Nucleus accumbens (tissue), 56 donors: ENCODE measurements at places on chromosomes 7 and 10.

- no peak for DNase-seq
Observed at GRCh38 chr10:104923501-104923900, 282.4 kb downstream of the SORCS3 start.

DNA sequence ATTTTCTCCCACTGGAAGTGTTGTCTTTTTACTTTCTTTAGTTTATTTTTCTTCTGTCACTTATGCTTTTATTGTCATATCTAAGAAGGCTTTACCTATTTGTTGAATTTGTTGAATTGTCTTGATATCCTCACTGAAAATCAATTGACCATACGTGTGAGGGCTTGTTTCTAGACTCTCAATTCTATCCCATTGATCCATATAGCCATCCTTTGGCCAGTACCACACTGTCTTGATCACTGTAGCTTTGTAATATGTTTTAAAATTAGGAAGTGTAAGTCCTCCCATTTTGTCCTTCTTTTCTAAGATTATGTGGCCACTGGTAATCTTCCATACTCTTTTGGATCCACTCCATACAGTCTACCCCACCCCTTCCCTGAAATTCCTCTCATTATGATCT, 25.5 kb upstream of the MNX1 start:
- no peak for DNase-seq

DNA sequence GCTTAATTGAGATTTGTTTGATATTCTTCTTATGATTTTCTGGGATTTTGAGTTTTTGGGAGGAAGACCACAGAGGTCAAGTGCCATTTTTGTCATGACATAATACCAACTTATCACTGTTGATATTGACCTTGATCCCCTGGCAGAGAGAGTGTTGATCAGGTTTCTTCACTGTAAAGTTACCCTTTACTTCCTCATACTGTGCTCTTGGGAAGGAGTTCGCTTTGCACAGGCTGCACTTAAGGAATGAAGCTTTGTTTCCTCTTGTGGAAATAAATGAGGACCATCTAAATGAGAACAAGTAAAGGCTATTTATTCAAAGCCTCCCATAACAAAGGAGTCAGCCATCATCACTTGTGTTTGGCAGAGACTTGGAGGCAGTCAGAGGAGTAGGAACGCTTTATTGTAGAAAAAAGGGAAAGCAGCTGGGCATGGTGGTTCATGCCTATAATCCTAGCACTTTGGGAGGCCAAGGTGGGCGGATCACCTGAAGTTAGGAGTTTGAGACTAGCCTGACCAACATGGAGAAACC, 16.1 kb downstream of the ST7 start:
- DNase-seq = no peak

GRCh38 chr10:13049774-13050420, 48.4 kb upstream of the CCDC3 start:
- no peak for DNase-seq

DNA sequence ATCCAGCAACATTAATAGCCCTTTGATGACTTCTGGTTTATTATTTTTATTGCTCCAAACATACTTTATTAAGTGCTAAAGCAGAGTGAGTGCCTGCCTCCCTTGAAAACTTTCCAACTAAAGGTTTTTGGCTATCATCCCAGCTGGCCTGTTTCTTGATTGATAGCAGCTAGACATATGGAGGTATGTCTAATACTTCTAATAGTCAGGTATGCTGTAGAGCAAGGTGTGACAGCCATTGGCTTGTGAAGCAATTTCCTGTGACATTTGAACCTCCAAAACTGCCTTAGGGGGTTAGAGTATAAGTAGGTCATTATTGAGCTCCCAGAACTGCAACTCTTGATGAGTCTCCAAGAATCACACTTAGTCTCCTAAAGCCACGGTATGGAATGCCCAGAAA, 55.8 kb downstream of the LOXL4 start:
- DNase-seq = no peak

GRCh38 chr7:82685214-82685613, 241.6 kb upstream of the CACNA2D1 start:
- DNase-seq = no peak

GRCh38 chr7:41544241-41544640, 158.6 kb downstream of the INHBA start:
- DNase-seq = no peak

DNA sequence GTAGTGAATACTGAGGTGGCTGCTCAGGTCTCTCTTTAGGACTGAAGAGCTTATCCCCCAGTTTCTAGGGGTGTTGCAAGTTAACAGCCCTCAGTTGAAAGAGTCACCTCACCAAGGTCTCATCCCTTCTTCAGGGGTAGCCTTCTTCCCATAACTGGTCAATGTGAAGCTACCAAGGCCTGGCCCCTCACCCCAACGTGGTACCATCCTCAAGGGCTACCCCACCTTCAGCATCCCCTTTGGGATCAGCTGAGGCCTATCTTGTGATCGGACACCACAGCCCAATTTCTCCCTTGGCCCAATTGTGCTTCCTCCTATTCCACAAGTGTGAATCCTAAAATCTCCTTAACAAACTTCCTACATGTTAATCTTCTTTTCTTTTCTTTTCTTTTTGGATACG, 289.5 kb upstream of the MKLN1 start:
- DNase-seq = no peak

DNA sequence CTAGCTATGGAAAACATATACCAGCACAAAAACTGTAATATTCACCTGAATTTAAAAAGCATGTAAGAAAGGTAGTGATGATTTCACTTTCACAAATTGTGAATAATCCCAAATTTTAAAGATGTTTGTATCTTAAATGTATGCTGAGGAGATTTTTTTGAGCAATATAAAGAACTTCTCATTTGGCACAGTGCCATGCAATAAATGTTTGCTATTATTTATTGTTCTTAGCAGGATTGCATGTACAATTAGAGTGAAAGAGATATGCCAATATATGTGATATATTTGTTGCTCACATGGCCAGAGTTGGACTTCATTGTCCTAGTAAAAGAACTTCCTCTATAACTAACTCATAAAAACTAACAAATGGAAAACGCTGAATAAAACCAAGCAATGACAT, 895.1 kb upstream of the KCND2 start:
- DNase-seq = no peak

DNA sequence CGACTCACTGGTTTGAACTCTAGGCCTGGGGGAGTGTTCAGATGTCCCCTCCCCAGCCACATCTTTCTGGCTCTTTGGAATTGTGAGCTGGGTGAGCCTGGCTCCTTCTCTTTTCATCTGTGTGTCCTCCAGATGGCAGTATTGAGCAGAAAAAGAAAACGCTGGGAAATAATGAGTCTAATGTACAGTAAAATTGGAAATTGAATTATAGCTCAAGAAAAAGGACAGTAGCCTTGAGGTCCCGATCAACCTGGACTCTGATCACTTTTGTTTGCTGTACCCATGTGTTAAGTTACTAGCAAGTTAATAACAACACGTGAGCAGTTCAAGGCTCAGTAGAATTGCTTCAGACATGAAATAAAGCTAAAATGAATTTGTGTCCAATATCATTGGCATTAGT, 77.9 kb downstream of the SNX10 start:
- no peak for DNase-seq

DNA sequence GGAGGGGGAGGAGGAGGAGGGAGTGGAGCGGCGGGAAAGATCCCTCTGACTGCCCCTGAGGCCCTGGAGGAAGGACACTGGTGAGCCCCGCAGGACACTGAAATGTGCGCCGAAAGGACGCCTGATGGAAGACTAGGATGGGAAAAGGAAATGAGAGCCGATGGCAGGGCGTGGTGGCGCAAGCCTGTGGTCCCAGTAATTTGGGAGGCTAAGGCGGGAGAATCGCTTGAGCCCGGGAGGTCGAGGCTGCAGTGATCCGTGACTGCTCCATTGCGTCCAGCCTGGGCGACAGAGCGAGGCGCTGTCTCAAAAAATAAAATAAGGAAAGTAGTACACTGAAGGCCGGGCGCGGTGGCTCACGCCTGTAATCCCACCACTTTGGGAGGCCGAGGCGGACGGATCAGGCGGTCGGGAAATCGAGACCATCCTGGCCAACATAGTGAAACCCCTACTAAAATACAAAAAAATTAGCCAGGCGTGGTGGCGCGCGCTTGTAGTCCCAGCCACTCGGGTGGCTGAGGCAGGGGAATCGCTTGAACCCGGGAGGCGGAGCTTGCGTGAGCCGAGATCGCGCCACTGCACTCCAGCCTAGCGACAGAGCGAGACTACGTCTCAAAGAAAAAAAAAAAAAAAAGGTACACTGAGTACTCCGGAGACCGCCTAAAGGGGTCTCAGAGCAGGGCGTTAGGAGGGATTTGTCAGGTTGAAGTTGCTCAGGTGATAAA, 561 bp upstream of the HNRNPF start:
- DNase-seq = no peak

GRCh38 chr10:123100030-123100762, 35.6 kb upstream of the HMX3 start:
- DNase-seq = no peak

- DNase-seq = no peak
Observed at GRCh38 chr7:1852517-1853430, 182.7 kb downstream of the ELFN1 start.

- DNase-seq = no peak
Observed at GRCh38 chr10:84088626-84089025, 50.7 kb upstream of the GHITM start.

DNA sequence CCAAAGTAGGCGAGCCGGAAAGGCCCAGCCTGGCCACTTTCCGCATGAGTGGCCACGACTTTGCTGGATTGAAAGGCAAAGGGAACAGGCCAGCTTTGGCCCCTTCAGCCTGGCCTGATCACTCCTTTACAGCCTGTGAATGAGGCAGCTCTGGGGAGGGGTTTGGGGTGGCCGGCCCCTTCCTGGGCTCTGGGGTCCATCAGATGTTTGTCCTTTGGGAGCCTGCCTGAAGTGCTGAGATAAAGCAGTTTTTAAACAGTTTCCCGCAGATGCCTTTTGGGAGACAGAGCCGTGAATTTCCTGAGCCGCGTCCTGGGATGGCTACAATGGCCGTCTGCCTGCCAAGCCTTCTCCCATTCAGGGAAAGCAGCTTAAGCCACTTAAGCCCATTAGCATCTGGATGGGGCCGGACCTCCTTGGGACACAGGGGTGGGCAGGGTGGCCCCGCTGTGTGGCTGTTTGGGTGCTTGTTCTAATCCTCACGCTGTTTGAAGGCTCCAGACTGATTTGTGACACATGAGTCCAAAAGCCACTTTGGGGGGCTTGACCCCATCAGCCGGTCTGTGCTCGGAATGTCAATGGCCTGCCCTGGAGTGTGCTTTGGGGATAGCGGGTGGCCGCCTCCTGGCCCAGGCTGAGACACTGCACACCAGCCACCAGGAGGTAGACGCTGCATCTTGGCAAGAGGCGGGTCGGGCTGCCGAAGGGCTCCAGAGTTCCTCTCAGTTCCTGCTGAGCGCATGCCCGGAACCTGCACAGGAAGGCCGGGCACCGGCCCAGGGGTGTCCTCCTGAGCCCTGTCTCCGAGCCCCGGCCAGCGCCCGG, 38.9 kb downstream of the NKX6-2 start:
- no peak for DNase-seq

GRCh38 chr10:92244796-92245195, 46.1 kb downstream of the CPEB3 start:
- DNase-seq = no peak

DNA sequence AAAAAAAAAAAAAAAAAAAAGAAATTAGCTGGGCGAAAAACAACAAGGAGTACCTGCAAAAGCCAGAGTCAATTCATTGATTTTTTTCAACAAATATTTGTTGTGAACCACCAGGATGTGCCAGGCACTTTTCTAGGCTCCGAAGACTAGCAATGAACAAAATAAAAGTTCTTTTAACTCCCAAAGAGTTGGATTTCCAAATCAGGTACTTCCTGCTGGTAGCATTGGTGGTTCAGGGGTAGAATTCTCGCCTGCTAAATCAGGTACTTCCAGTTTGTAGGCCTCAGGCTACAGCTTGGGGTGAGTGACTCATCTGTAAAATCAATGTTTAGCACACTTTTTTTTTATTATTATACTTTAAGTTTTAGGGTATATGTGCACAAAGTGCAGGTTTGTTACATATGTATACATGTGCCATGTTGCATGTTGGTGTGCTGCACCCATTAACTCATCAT, 10.9 kb downstream of the PPA1 start:
- no peak for DNase-seq

GRCh38 chr7:106346678-106347217, 62.0 kb upstream of the NAMPT start:
- DNase-seq = no peak

DNA sequence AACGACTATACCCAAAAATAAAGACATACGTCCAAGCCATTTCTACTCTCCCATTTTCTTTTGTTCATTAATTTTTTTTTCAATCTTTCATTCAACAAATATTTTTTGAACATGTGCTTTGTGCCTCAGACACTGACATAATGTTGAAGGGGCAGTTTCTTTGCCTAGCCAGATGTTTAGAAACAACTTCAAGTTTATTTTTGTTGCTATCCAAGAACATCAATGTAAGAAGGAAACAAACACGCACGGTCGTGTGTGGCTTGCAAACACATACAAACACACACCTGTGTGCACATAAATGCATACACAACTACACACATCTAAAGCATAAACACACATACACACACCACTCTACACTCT, 39.9 kb downstream of the BTBD16 start:
- DNase-seq = no peak

- DNase-seq = no peak
Observed at GRCh38 chr10:105973902-105974301, 1190.6 kb downstream of the SORCS1 start.

DNA sequence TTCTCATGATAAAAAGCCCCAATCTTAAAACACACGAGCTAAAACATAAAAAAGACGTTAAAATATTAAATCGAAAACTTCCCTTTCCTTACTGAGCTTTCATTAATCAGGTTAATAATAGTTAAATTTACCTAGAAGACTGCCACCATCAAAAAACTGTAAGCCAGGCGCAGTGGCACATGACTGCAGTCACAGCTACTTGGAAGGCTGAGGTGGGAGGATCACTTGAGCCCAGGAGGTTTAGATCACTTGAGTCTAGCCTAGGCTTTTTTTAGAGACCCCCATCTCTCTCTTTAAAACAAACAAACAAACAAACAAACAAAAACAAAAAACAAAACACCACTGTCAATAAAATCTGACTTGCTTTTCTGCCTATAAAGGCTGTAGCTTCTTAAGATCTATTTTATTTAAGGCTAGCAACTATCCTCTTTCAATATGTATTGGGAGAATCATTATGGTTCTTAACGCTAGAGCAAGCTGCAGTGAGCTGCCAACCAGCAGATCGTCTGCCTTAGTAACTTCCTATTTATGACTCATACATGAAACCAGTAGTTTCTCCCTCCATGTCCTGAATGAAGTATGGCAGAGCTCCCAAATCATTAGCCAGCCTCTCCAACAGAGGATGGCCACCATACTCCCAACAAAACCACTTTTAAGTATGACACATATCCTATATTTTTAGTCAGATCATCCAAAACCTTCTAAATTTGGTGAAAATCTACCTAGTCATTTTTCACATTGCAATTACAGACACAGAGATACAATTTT, 163.7 kb downstream of the SRPK2 start:
- no peak for DNase-seq

- DNase-seq = no peak
Observed at GRCh38 chr7:101164071-101164840, 1.1 kb downstream of the VGF start.

GRCh38 chr7:16951483-16952080, 69.8 kb upstream of the AGR3 start:
- DNase-seq = no peak
